ENCODE measurements at places on chromosomes 7 and 10. TPM values are rescaled to one million over a fixed set of nuclear protein-coding genes. Genes with fewer than 3 reads are reported as not detected.

- H3K4me1 ChIP-seq, result no peaks in the 10 kb centered on the region
- H3K4me3 ChIP-seq, result no peak overlapping the region
- H3K36me3 ChIP-seq, result no peaks in the 10 kb centered on the region
- DNase-seq, result no peak
- no peaks in the 10 kb centered on the region for H3K27me3 ChIP-seq
- H3K27ac ChIP-seq, result no peak overlapping the region
Observed at GRCh38 chr7:124575176-124575575, 190.4 kb downstream of the GPR37 start.

GRCh38 chr10:94251098-94251497 is 111.6 kb downstream of the NOC3L start:
- no peaks in the 10 kb centered on the region for H3K27me3 ChIP-seq
- no peaks in the 10 kb centered on the region for H3K4me1 ChIP-seq
- DNase-seq, result no peak
- no peak overlapping the region for H3K27ac ChIP-seq
- no peaks in the 10 kb centered on the region for H3K36me3 ChIP-seq

- H3K27me3 ChIP-seq, result no peaks in the 10 kb centered on the region
- peaks cover 4% of the 10 kb centered on the region for H3K36me3 ChIP-seq
- no peak overlapping the region for H3K27ac ChIP-seq
- H3K4me3 ChIP-seq, result no peak overlapping the region
- DNase-seq, result no peak
Observed at GRCh38 chr10:119320981-119321380, 113.6 kb downstream of the GRK5 start.

- H3K4me3 ChIP-seq, result no peak overlapping the region
- peak overlapping the region; percentile 50 for H3K27ac ChIP-seq
- peaks cover 16% of the 10 kb centered on the region for H3K4me1 ChIP-seq
- H3K36me3 ChIP-seq, result no peaks in the 10 kb centered on the region
- H3K27me3 ChIP-seq, result no peaks in the 10 kb centered on the region
- peak; percentile 40 for DNase-seq
Observed at GRCh38 chr10:106078895-106079576, 1085.5 kb downstream of the SORCS1 start.

DNA sequence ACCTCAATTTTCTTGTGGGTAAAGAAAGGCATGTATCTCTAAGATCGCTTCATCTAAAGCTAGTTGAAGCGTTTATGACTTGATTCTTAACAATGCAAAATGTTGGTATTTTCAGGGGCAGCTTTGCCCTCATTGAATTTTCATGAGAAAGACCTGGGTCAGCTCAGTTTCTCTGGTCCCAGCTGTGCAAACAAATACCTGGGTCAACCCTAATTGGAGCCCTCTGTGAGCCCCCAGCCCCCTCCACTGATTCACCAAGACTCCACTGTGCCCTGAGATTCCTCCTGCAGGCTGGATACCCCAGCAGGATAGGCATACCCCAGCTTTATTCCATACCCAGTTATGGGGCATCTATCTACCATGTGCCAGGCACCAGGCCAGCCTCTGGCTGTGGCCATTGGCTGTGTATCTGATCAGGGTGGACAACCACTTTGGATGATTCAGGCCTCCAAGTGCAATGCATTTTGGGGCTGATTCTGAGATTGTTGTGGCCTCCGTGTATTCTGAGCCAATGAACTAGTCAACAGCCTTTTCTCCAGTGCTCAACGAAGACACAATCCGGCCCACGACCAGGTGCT is 201.9 kb downstream of the MYOF start:
- H3K4me3 ChIP-seq, result no peak overlapping the region
- no peaks in the 10 kb centered on the region for H3K4me1 ChIP-seq
- no peak for DNase-seq

DNA sequence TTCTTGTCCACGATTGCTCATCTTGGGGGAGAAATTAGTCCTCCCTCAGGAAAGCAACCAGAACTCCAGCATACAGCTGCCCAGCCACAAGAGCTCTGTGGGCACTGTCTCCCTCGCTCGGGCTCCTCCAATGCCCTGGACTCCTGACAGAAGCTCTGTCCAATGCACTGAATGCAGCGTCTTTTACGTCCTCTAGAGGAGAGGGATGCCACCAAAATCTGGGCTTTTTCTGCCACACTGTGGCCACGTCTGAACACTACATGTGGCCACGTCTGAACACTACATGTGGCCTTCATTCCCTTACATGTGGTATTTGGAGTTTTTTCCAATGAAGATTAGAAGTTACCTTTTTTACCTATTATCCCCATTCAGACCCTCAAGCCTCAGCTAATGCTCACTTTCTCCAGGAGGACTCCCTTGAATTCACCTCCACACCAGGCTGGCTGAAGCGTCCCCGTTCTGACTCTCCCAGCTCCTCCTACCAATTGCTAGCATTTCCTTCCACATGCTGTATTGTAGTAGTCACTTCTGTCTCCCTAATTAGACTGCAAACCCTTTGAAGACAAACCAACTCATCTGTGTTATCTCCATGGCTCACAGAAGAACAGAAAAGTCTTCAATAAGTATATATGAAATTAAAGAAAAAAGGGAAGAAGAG is 134.3 kb upstream of the PDE1C start:
- no peak overlapping the region for H3K27ac ChIP-seq
- peaks cover 10% of the 10 kb centered on the region for H3K27me3 ChIP-seq
- no peaks in the 10 kb centered on the region for H3K4me1 ChIP-seq
- peak overlapping the region; percentile 38 for H3K4me3 ChIP-seq

DNA sequence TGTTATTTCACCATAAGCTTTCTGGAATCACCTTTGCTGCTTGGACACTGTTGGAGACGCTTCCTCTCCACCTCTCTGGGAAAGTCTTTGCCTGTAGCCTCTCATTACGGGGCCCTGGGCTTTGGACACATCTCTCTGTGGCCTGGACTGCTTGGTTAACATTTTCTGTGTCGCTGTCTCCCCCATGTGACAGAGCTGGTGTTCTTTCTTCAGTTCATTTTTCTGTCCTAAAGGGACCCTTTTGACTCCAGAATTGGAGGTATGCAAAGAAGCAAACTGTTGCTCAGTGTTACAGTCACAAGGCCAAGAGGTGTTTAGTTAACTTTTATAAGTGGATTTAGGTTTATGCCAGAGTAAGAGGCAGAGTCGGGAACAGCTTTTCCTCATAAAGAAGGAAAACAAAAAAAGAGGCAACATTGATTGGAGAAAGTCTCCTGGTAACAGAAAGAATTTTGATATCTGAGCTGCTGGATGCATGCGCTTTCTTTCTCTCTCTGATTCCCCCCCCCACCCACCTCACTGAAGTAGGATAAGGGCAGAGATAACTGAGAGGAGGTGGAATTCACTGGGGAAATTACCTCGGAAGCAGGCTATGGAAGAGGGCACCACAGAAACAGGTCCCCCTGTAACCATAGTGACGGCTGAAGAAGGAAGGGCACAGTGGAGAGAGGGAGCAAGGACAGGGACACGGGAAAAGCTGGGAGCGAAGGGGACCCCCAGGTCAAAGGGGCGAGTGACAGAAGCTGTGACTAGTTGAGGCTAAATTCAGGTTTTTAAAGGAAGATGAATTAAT is 57.8 kb downstream of the LGI1 start:
- no peak overlapping the region for H3K27ac ChIP-seq
- no peak for DNase-seq
- H3K27me3 ChIP-seq, result peaks cover 23% of the 10 kb centered on the region
- peaks cover 19% of the 10 kb centered on the region for H3K4me1 ChIP-seq
- H3K4me3 ChIP-seq, result no peak overlapping the region

DNA sequence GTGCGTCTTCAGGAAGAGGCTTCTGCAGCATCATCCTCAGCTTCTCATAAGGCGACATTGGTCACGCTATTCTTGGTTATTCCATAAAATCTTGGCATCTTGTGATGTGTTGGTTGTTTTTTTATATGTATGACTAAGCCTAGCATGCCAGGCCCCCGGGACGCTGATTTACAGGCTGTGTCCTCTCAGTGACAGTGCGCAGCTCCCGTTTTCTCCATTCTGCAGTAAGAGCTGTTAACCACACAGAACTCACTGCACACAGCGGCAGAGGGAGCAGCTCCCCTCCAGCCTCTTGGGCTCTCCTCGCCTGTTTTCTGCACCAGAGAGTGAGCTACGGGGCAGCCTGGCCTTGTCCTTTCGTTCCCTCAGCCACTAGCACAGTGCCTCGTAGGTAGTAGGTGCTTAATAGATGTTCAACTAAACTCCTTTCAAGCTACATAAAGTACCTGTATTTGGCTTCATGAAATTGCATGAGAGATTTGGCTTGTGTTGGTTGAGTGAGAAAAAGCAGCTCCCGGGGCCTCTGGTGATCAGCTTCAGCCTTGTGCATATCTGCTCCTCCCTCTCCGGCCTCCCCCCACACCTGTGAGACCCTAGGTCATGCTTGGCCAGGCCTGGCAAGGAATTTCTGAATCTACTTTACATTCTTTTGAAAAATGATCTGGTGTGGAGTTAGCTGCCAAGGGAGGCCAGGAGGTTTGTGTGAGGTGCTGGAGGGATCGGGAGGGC is 116.2 kb downstream of the WDR37 start:
- H3K4me3 ChIP-seq, result no peak overlapping the region
- no peaks in the 10 kb centered on the region for H3K36me3 ChIP-seq
- H3K4me1 ChIP-seq, result no peaks in the 10 kb centered on the region

DNA sequence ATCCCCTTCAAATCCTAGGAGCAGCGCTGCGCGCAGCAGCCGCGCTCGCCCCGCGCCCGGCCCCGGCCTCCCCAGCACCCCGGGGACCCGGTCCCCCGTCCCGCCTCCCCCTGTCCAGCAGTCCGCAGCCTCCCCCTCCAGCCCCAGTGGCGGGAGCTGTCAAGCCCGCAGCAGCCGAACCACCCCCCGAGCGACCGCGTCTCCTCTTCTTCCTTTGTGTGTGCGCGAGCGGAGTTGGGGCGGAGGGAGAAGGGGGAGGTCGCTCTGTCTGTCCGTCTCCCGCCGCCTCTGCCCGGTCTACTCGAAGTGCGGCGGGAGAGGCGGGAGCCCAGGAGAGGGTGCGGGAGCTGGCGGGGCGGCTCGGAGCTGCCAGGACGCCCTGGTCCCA is 375 bp upstream of the CHN2 start:
- no peak overlapping the region for H3K27ac ChIP-seq
- no peaks in the 10 kb centered on the region for H3K4me1 ChIP-seq
- no peak for DNase-seq
- peaks cover 6% of the 10 kb centered on the region for H3K36me3 ChIP-seq

DNA sequence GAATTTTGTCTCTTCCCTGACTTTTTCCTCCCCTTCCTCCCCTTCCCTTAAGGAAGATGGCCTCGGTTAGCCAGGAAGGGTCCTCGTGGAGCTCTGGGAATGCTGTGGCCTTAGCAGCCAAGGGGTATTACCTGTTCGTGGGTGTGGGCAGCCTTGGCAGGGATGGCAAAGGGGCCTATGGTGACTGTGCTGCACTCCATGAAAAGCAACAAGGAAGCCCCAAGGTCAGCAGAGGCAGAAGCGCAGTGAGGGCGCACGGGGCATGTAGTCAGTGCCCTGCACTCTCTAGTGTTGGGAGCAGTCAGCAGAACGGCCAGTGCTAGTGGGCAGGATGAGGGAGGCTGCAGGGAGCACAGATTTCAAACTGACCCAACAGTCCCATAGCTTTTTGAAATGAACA is 191.8 kb downstream of the ADARB2 start:
- no peaks in the 10 kb centered on the region for H3K4me1 ChIP-seq
- H3K27me3 ChIP-seq, result no peaks in the 10 kb centered on the region
- H3K36me3 ChIP-seq, result peaks cover 4% of the 10 kb centered on the region
- DNase-seq, result no peak

DNA sequence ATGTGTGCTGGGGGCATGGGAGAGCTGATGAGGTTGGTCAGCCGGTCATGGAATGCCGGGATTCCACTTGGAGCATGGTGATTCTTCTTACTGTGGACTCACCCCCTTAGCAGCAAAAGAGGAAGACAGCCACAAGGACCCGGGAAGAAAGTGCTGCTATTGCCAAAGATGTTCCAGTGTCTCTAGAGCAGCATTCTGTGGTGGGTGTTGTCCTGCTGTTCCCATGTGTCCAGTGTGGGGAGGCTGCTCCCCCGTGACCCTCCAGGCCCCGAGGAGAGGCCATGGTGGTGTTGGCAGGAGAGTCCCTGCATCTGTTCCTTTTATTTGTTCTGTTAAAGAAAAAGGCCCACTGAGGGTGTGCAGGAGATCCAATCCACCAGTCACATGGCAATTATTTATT is 499.4 kb downstream of the RPS24 start:
- H3K36me3 ChIP-seq, result no peaks in the 10 kb centered on the region
- DNase-seq, result no peak
- H3K4me3 ChIP-seq, result no peak overlapping the region
- peaks cover 45% of the 10 kb centered on the region for H3K27me3 ChIP-seq

- no peaks in the 10 kb centered on the region for H3K36me3 ChIP-seq
- H3K4me3 ChIP-seq, result no peak overlapping the region
Observed at GRCh38 chr7:142323706-142324105, 65.8 kb upstream of the PRSS58 start.

DNA sequence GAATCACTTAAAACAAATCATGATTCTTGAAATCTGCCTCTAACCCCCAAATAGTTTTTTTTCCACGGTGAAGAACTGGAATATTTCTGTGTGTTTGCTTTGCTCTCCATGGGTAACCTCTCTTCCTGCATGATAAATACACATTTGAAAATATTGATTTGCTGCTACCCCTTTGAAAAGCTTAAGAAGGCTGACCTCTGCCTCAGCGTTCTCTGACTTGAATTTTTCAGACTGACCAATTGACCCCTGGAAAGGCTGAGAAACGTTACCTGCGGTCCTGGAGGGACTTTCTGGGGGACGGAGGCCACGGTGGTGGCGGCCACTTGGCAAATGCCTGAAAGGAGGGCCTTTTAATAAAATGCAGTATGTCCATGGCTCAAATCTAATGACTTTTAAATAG is 520.2 kb downstream of the LRMDA start:
- no peaks in the 10 kb centered on the region for H3K4me1 ChIP-seq
- no peaks in the 10 kb centered on the region for H3K36me3 ChIP-seq
- DNase-seq, result no peak

GRCh38 chr10:12685261-12686058 is 316.1 kb downstream of the CCDC3 start:
- no peak overlapping the region for H3K27ac ChIP-seq
- no peaks in the 10 kb centered on the region for H3K36me3 ChIP-seq
- H3K27me3 ChIP-seq, result no peaks in the 10 kb centered on the region
- no peaks in the 10 kb centered on the region for H3K4me1 ChIP-seq
- no peak for DNase-seq

DNA sequence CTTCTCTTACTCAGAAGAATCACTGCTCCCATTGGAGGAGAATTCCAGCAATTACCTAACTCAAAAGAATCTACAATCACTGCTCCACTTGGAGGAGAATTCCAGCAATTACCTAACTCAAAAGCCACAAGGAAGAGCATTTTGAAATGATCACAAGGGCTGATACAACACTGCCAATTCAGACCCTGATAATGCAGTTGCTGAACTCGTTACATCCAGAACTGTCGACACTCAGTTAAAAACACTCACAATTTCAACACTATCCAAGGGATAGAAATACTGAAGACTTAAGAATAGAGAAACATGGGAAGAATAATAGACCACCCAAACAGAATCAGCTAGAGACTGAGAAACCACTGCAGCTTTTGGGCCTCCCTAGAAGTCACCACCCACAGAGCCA is 27.8 kb downstream of the AFAP1L2 start:
- no peak for DNase-seq
- H3K4me3 ChIP-seq, result no peak overlapping the region
- H3K27ac ChIP-seq, result no peak overlapping the region
- peaks cover 7% of the 10 kb centered on the region for H3K4me1 ChIP-seq
- no peaks in the 10 kb centered on the region for H3K27me3 ChIP-seq

OR2A7 gene
- 10.0 TPM for total RNA-seq

MINDY4 gene
- total RNA-seq, result 12.4 TPM

VWC2 gene
- not detected for total RNA-seq

PRSS1 gene
- total RNA-seq, result not detected

HIP1 gene
- total RNA-seq, result 11.1 TPM

RBP4 gene
- not detected for total RNA-seq

PON1 gene
- not detected for total RNA-seq
